ENCODE measurements at places on chromosomes 11 and 22.
A peak's percentile ranks its signal among the peaks of the same experiment; 100 is the strongest.

DNA sequence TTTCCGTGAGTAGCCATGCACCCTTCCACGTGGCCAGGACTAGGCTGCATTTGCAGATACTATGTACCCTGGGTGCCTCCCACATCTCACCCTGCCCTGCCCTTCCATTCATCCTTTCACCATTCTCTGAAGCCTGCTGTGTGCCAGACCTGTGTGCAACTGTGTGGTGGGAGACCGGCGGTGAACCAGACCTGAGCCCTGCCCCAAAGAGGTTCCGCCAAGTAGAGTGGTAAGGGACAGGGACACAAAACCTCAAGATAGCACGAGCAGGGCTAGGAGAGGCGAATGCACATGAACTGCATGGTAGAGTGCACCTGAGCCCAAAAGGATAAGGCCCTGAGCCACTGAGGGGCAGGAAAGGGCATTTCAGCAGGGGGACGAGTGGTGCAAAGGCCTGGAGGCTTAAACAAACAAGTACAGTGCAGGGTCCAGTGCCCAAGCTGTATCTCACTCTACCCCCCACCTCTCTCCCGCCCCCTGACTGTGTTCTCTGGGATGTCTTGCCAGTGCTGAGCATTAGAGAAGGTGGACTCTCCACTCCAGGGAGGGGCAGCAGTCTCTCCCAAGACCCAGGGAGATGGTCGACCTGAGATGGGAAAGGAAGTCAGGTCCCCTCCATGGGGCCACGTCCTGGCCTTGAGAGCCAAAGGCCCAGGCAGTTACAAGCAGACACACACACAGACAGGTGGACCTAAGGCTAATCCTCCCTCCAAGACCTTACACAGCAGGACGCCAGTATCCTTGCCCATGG is 14.1 kb upstream of the ARAP1 start:
- no peak for DNase-seq

- DNase-seq, result no peak
Observed at GRCh38 chr11:109016724-109017123, 351.9 kb downstream of the DDX10 start.

DNA sequence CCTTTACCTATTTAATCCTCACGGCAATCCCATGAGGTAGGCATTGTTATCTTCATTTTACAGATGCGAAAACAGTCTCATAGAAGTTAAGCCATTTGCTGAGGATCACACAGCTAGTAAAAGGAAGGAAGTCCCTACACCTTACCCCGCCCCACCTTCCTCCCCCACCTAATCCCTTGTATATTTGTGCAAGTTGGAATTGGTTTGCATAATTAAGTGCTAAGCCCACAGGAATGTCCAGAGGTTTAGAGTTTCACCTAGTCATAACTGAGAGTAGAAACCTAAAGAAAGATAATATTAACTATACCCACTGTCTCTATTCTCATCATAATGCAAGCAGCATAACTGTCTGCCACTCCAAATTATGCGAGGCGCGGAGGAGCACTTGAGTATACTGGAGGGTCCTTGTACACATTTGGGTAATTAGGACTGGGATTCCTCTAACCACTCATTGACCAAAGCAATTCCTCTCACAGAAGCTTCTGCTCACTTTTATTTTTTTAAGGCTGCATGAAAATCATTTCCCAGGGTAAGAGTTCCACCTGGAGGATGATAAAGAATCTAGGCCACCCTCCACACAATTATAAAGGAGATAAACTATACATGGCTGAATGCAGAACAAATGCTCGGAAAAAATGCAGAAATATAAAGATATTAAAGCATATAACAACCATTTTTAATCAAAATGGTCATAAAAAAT is 199.9 kb downstream of the FAM181B start:
- DNase-seq, result no peak

- no peak for DNase-seq
Observed at GRCh38 chr11:122791836-122792235, 46.5 kb upstream of the CRTAM start.

- DNase-seq, result no peak
Observed at GRCh38 chr22:20940186-20940651, 23.0 kb downstream of the CRKL start.

DNA sequence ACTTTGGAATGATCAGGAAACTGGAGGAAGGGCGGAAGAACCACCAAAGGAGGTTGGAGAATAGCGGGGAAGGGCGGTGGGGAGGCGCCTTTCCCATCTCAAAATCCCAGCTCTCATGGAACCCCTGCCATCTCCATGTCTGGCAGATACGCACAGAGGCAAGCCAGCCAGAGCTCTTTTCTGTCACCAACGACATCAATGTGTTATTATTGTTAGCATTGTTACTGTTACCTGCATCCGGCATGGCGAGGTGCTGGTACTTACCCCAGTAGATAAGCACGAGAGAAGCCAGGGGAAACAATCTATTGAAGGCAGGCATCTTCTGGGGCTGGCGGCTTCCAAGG is 969 bp downstream of the SCN3B start:
- no peak for DNase-seq

DNA sequence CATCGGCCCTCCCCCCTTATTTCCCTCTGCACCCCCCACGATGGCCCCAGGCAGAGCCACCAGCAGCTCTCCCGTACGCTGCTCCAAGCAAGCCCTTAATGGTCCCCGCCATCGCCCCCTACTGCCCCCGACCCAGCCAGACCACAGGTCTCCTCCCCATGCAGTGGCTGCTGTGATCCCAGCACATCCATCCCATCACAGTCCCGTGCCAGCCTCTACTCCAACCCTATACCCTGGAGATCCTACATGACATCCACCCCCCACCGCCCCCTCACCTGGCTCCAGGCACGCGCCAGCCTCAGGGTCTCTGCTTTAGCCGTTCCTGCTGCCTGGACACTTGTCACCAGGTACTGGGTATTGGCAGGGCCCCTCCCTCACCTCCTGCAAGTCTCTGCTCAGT is 85.8 kb upstream of the RTL6 start:
- no peak for DNase-seq

DNA sequence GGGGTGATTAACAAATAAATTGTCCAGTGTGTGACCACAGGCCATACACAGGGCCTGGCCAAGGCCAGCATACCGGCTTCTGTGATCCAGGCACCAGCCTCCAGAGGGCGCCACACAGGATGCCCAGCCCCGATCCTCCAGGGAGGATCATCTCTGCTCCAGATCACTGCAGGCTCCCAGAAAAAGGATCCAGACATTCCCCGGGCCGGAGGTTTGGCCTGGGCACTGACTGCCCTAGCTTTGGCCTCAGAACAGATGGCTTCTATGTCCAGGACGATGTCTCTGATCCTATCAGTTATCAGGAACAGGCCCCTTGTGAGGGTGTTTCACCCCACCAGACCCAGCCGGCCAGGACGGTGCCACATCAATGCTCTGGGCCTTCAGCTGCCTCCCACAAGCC is 74.5 kb upstream of the LMO1 start:
- no peak for DNase-seq

- no peak for DNase-seq
Observed at GRCh38 chr22:37330200-37331033, 48.1 kb downstream of the CYTH4 start.

DNA sequence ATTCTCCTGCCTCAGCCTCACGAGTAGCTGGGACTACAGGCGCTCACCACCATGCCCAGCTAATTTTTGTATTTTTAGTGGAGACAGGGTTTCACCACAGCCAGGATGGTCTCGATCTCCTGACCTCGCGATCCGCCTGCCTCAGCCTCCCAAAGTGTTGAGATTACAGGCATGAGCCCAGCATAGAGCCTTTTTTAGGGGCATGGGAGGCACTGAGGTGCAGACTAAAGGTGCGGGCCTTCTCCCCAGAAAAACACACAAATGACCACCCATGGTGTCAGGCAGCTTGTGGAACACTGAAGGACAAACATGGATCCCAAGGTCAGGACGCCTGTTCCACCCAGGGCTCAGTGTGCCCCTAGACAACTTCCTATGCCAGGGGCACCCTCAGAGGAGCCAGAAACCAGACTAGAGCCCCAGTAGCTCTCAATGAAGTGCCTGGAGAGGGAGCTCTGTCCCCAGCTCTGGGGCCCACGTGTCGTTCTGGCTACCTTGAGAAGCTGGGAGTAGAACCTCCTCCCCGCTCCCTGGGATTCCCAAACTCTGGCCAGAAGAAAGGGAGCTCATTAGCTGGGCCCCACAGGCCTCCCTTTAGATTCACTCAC is 21.2 kb upstream of the CD5 start:
- no peak for DNase-seq

GRCh38 chr22:17106161-17106784 is 14.9 kb downstream of the TMEM121B start:
- no peak for DNase-seq

GRCh38 chr11:113496026-113496651 is 20.9 kb upstream of the DRD2 start:
- DNase-seq, result no peak

- DNase-seq, result no peak
Observed at GRCh38 chr11:128660947-128661346, 32.9 kb upstream of the FLI1 start.

DNA sequence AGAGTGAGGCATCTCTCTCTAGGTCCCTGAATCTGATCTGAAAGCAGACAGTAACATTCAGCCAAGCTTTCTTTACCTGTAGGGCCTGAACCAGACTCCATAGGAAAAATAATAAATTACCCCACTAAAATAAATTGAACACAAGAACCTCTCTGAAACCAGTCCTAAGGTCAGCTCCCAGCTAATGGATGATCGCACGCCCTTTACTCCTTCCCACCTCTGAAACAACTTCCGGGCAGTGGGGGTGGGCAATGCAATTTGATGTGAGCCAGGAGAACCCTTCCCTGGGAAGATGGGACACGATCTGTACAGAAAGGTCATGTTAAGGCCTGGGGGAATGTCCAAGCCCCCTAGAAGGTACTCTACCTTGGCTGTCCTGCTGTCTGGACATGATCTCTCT is 71.2 kb downstream of the MICAL3 start:
- no peak for DNase-seq

DNA sequence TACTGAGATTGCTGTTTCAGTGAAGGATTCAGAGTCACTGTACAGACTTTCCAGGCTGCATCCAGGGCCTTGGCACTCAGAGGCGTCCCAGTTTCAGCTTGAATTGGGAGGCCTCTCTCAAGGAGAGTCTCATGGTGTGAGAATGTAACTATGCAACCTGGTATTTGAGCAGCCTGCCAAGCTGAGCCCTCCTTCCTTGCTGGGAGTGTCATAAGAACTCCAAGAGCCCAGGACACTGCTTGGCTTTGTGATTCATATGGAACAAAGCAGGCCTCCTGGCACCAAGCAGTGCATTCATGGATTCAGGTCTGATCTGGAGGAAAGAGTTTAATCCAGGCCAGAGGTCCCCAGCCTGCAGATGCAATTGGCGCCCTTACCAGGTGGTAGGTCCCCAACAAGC is 171.7 kb downstream of the DBX1 start:
- DNase-seq, result peak; percentile 30

DNA sequence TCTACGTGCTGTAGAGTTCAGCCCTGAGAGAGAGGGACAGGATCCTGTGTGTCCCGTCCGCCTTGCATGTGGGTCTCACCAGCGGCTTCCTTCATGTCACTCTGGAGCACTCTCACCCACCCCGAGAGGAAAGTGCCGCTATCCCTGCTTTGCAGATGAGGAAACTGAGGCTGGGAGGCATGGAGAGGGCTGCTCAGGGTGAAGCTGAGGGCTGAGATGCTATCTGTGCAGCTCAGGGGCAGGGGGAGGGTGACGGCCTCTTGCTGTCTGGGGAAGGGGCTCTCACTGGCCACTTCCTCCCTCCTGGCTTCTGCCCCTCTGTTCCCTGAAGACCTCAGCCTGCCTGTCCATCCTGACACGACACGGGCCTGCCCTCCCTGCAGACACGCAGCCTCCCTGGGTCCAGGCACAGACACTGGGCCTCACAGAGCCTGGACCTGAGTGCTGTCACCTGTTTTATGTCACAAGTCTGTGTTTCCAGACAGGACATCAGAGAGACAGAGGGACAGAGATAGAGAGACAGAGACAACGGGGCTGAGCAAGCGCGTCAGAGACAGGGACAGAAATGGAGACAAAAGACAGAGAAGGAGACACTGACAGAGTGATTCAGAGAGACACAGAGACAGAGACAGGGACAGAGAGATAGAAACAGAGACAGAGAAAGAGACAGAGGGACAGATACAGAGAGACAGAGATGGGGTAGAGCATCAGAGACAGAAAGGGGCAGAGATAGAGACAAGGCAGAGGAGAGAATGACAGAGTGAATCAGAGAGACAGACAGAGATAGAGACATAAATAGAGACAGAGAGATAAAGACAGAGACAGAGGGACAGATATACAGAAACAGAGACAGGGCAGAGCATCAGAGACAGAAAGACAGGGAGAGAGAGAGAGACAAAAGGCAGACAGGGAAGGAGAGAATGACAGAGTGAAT is 53.1 kb downstream of the MCM5 start:
- DNase-seq, result no peak

DNA sequence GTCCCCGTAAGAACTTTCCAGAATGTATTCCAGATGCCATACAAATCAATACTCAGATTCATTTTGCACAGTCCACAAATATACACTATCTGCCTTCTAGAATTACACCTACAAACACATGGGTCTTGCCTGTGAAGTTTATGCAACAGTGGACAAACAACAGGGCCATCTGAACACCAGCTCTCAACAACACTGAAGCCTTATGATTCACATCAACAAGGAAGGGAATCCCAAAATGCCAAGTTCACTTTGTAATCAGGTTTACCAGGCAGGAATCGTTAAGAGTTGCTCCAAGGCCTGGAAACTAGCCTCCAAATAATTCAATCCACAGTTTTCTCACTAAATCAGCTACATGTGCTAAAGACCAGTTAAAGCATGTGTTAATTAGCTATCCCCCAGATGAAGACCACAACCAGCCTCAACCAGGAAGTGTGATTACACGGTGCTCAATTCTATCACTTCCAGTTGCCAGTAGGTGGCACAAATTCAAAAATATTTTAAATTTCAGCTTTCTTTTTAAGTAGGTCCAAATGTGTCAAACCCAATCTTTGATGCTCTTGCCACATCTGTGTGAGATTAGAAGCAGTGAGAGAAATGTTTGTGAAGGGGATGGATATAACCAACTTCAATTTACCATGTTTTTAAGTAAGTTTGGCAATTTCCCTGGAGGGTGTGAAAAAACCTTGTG is 139.1 kb upstream of the BDNF start:
- no peak for DNase-seq

- DNase-seq, result no peak
Observed at GRCh38 chr11:120343429-120343828, 7.2 kb downstream of the ARHGEF12 start.

DNA sequence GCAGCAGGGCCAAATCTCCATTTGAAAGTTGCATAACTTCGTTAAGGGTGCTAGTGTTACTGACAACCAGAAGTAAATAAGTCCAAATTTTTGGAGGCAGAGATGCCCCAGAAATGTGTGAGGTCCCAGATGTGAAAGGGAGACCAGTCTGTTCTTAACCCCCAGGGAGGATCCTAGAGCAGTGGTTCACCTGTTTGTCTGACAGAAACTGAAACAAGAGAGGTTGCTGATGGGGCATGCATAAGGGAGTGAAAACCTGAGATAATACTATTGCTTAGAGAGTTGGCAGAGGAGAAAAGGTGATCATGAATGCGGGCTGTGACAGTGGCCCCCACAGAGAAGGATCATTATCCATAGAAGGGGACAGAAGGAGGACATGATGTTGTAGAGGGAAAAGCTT is 3.8 kb downstream of the CBLIF start:
- DNase-seq, result no peak

Measured in HS-5 (cell line).